ENCODE measurements at places on chromosomes 11 and 22.

DNA sequence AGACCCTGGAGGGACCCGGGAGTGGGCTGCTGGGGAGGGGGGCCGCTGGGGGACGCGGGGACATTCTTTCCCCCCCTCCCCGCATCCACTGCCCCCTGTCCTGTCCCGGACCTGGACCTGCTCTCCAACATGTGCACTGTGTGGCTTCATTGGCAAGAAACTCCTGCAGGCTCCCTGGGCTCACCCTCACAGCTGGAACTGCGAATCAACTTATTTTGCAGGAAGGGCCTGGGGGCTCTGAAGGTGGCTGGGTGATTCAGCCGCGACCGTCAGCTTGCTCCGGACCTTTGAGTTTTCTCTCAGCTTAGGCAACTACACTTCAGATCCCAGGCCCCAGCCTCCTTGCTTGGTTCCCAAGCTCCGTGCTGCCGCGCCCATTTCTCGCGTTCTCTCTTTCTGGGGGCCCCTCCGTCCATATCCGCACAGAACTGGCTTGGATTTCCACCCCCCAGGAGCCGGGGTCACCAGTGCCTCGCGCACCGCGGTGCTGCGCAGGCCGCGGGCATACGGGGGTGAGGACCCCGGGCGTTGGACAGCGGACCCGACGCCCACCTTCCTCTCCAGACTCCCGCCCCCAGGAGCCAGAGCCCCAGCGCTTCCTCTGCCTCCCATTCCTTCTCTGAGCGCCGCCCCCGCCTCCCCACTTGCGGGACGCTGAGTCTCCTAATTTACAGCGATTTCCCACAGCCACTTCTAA lies 471 bp upstream of the AHNAK start:
- DNase-seq, result no peak

DNA sequence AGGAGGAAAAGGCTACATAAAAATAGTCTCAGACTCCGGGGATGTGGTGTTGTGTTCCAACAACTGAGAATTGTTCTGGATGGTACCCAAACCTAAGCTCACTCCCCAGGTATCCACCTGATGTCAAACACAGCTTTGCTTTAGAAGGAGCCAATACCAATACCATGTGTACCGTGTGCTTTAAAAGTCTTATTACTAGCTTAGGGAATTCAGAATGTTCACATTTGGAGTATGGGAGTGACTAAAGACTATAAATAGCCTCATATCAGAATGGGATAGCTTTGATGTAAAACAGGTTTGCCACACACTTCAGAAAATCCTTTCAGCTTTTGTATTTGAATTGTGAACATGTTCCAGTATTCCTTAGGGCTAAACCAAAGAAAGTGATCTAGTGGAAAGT lies 248.7 kb upstream of the ARHGAP42 start:
- no peak for DNase-seq

GRCh38 chr11:76443268-76443980 lies 1.4 kb upstream of the EMSY start:
- DNase-seq, result no peak

DNA sequence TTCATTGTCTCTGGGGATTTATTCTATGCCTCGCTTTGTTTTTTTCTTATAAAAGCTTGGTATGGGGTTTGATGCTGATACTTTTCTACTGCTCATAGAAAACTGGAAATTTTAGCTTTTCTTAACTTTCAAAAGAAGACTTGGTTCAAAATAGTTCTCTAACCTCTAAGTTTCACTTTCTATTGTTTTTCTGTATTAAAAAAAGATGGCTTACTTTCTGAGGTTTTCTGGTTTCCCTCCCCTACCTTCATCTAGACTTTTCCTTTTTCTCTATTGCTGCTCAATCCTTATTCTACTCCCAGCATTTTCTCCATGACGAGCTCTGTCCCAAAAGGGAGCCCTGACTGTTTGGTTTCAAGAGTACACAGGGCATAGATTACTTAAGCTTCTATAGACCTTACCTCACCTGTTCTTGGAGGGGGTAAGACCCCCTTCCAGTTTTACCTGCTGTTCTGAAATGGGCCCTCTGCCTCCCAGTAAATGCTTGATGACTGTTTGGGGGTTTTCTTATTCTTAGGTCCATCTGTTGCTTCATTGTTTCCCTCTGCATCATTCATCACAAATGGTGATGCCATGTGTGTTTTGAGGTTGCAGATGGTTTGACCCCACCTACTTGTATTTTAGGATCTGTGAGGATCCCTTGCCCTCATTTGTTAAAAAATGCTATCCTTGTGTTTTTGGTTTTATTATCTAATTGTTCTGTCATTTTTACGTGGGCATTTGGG lies 29.5 kb downstream of the DNHD1 start:
- no peak for DNase-seq

GRCh38 chr11:73239111-73239521 lies 21.0 kb downstream of the P2RY2 start:
- DNase-seq, result no peak

DNA sequence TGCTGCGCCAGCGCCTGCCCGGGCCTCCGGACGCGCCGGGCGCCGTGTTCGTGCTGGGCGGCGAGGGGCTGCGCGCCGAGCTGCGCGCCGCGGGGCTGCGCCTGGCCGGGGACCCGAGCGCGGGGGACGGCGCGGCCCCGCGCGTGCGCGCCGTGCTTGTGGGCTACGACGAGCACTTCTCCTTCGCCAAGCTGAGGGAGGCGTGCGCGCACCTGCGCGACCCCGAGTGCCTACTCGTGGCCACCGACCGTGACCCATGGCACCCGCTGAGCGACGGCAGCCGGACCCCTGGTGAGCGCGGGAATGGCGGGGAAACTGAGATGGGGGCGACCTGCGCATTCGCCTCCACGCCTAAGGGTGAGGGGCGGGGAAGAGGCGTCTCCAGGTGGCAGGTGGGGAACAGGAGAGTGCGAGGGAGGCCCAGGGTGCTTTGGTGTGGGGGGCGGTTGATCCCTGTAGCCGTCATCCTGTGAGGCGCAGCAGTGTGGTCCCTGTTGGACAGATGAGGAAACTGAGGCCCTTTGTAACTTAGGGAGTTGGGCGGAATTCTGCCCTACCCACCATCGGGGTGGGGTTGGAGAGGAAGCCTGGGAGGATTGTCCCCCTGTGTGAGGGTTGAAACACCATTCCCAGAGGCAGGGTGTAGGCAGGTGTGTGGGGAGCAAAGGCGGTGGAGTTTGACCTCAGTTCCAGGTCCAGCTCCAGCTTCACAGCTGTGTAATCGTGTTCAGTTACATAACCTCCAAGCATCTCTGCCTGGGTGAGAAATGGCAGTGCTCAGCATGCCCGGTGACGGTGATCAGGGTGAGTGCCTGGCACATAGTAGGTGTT lies 758 bp downstream of the PDXP start:
- DNase-seq, result no peak

GRCh38 chr11:125512106-125512505 lies 16.0 kb upstream of the FEZ1 start:
- DNase-seq, result no peak

- no peak for DNase-seq
These were observed 6.8 kb upstream of the OR2AT4 start for GRCh38 chr11:75103380-75104026.

GRCh38 chr11:18379201-18379600 lies 15.2 kb upstream of the LDHA start:
- DNase-seq, result no peak

- DNase-seq, result no peak
These were observed 4.6 kb upstream of the IL17REL start for GRCh38 chr22:50016988-50017700.

DNA sequence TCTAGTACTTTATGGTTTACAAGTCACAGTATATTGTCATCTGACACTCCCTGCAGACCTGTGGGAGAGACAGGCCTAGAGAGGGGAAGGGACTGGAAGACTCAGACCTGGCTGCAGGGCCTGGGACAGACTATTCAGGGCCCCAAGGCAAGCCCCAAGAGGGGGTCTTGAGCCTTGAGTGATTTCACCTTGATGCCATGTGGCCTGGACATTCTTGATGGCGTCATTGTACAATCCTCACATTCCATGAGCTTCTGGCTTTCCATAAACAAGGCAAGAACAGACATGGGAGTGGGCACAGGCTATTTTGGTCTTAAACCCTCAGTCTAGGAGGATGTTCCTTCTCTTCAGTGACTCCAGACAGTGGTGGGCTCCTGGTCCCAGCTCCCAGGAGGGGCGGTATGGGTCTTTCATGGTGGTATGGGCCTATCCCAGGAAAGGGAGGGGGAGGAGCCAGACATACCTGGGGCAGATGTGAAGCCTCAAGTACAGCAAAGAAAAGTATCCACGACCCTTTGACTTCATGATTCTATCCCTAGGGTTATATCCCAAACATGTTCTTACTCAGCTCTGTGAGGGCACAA lies 1.8 kb upstream of the TBC1D10A start:
- no peak for DNase-seq

- peak; percentile 61 for DNase-seq
These were observed 1.7 kb downstream of the YAP1 start for GRCh38 chr11:102111787-102112508.

DNA sequence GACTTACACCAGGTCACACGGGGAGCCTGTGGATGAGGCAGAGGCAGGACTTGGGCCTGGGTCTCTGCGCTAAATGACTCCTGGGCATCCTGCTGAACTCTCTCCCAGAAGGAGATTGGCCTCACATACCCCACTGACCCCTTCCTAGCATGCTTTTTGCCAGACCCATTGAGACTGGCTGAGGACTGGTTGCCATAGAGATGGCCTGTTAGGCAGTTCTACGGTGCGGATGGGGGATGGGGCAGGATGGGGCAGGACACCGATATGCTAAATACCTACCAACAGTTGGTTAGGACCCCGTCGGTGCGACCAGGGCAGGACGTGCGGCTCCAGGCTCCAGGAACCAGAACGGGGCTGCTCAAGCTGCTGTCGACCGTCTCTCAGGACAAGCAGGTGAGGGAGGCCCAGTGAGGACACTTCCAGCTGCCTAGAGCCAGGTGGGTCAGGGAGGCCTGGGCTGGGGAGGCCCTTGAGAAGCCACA lies at the start of gene TSGA10IP:
TSS of gene TSGA10IP (plus strand) at position 51 of the 482 bp plus-strand sequence. CDS start at position 247, 196 bp downstream.
- DNase-seq, result no peak

DNA sequence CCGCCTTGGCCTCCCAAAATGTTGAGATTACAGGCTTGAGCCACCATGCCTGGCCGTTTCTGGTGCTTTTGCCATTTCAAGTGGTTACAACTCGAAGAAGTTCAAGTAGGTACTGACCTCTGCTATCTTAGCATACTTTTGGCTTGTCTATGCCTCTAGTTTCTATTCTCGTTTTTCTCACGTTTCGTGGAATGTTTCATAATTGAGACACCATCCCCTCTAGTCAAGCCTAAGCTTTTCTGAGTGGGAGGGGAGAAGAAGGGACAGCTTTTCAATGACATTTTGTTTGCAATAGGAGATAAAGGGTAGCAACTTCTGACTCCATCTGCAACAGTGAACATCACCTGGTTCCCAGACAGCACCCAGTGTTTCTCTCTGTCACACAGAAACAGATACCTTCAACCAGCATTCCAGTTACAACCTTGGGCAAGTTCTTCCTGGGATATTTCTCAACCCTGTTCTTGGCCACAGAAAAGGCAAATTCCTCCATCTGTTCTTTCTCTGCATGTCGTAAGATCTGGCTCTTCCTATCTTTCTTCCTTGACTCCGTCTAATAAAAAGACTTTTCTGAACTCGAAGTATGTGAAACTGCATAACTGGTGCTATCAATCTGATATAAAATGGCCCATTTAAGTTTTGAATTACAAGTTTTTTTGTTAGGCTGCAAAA lies 25.5 kb downstream of the DDI1 start:
- DNase-seq, result no peak

GRCh38 chr22:41524251-41524661 lies 20.0 kb downstream of the POLR3H start:
- peak; percentile 47 for DNase-seq
